ENCODE measurements at places on chromosomes 12 and 14.

GRCh38 chr12:95605087-95605486, 53.8 kb upstream of the USP44 start:
- no peak for DNase-seq

DNA sequence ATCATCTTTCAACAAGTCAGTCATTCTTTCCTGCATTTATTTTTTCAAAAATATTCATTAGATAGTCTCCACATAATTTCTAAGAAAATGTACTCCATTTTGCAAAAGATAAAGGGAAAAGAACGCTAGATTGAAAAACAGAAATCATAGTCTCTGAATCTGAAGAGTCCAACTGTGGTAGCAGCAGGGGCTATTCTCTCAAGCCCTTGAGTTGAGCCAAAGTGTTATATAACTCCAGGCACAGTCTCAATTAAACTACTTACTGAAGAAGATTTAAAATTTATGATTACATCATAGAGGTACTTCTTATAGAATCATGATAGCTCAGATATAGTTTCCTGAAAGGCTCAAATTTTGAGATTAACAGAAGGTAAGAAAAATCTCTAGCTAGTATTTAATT, 5.8 kb downstream of the LDHB start:
- no peak for DNase-seq

- DNase-seq = no peak
These were observed 499.2 kb upstream of the ATP2B1 start for GRCh38 chr12:90207799-90208198.

GRCh38 chr14:31843361-31844091, 233.6 kb upstream of the ARHGAP5 start:
- no peak for DNase-seq

- no peak for DNase-seq
These were observed 94.3 kb downstream of the LRRC74A start for GRCh38 chr14:76920331-76921087.

GRCh38 chr12:120438495-120439198, 734 bp downstream of the COX6A1 start:
- DNase-seq = no peak

- DNase-seq = no peak
These were observed 13.9 kb upstream of the ATP2A2 start for GRCh38 chr12:110266980-110267620.

GRCh38 chr12:46660719-46661109, 165.1 kb downstream of the SLC38A4 start:
- no peak for DNase-seq

DNA sequence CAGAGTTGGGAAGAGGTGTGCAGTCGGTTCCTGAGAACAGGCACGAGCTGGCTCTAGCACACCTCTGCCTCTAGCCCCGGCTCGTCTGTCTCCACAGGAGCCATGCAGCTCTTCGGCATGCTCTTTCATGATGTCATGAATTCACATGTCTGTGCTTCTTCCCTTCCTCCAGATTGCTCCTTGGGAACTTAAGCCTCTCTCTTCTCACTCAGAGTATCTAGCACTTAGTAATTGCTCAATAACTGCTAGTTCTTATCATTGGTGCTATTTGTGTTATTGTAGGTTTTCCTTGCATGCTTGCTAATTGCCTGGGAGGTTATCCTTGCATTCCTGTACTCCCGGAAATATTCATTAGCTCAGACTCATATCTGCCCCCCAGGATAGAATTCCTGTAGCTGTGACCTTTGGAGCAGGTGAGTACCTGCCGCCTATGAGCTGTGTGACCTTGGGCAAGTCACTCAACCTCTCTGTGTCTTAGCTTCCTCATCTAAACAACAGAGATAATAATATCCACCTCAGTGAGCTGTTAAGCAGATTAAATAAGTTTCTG, 19.5 kb downstream of the FAM181A start:
- DNase-seq = no peak
